Stomach (tissue), 19 donors: ENCODE measurements at places on chromosomes 5 and 9. TPM values are rescaled to one million over a fixed set of nuclear protein-coding genes. Genes with fewer than 3 reads are reported as not detected.

DNA sequence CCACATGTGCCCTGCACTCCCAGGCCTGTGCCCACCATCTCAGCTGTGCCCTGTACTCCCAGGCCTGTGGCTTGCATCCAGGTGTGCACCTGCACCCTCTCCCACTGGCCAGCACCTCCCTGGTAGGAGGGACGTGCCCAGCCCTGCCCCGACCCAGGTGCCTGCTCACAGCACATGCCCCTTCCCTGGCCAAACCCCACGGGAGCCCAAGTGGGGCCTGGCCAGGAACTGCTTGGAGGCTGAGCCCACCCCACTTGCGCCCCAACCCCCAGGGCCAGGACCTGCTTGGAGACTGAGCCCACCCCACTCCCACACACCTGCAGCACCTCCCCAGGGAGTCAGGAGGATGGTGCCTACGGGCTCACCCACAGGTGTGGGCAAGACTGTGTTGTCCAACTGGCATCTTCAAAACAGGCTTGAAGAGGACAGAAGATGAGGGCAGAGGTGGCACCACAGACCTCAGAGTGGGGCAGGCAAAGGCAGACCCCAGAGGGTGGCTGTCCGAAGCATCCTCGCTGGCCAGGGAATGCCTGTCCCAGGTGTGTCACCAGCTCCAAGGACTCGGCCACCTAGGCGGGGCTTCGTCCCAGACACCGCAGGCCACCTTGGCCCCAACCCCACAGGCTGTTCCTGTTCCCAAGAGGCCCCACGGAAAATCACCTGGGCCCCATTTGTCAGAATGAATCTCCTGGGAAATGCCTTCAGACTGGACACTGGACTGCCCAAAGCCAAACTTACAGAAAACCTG, 10.8 kb downstream of the ZDHHC11B start:
- H3K36me3 ChIP-seq, result no peaks in the 10 kb centered on the region
- H3K27me3 ChIP-seq, result no peaks in the 10 kb centered on the region
- H3K4me1 ChIP-seq, result no peaks in the 10 kb centered on the region
- no peak for DNase-seq
- no peak overlapping the region for H3K4me3 ChIP-seq

DNA sequence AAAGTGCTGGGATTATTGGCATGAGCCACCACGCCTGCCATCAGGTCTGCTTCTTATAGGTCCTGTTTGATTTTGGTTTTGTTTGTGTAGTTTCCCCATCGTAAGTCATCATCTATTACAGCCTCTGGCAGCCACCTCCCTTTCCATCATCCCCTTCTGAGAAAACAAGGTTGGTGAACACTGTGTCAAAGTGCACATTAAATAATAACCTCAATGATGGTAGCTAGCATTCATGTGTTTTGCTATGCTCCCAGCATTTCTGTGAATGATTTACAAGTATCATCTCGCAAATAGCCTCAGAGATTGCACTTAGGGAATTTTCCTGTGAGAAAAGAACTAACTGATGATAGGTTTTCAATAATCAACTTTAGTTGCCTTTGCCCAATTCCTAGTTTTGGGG, 9.9 kb downstream of the PRUNE2 start:
- no peaks in the 10 kb centered on the region for H3K4me1 ChIP-seq
- peak overlapping the region; percentile 88 for H3K27ac ChIP-seq
- no peak for DNase-seq
- H3K27me3 ChIP-seq, result peaks cover 20% of the 10 kb centered on the region
- H3K4me3 ChIP-seq, result no peak overlapping the region

SNCAIP gene
- total RNA-seq, result 10.5 TPM

SH3PXD2B gene
- 7.2 TPM for total RNA-seq

DNA sequence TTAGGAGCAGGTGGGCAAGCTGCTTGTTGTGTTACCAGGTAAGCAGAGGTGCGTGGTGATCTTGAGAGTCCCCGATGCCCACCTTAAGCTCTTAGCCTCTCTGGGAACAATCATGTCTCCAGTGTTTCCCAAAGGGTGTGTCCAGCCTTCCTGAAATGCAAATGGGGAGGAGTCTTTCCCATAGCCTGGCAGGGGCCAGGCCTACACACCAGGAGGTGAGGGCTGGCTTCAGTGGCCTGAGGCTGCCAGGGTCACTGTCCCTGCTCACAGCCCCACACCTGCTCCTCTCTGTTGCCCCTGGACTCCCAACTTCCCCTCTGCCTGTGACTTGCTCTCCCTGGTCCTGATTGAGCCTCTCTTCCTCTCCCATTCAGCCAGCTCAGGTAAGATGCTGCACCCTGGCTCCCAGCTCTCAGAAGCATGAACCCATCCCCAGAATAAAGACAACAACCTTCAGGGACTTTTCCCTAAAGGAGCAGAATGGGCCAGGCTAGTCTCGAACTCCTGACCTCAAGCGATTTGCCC, 65.7 kb upstream of the PHYKPL start:
- no peak overlapping the region for H3K4me3 ChIP-seq
- no peaks in the 10 kb centered on the region for H3K36me3 ChIP-seq
- no peak for DNase-seq
- H3K27ac ChIP-seq, result no peak overlapping the region

GRCh38 chr5:102231693-102232619, 64.1 kb downstream of the SLCO4C1 start:
- H3K36me3 ChIP-seq, result no peaks in the 10 kb centered on the region
- DNase-seq, result no peak
- H3K27ac ChIP-seq, result no peak overlapping the region
- no peak overlapping the region for H3K4me3 ChIP-seq
